ENCODE measurements at places on chromosomes 4 and X.

GRCh38 chr4:186699298-186699697, 24.4 kb downstream of the FAT1 start:
- no peak for DNase-seq

DNA sequence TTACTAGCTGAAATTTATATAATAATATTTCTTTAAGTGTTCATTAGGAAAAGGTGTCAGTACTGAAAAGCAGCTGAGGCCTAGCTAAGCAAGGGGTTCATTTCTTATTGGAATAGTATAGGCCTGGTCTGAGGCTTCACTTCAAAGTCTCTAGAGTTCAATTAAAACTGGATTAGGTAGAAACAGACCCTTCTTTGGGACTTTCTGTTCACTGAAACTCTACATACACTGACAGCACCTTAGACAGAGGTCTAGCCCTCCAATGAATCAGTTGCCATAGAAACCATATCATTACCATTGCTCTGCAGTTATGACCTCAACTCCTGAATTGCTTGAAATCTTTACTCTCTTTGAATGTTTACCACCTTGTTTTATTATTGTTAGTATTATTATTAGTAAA, 86.4 kb upstream of the MAB21L2 start:
- no peak for DNase-seq

- DNase-seq = peak; percentile 71
Observed at GRCh38 chr4:65670331-65671031, at the start of gene EPHA5. Gene EPHA5, minus strand, starts transcription at chr4:65670489. Its CDS starts 747 bp downstream, at chr4:65669742.

- no peak for DNase-seq
Observed at GRCh38 chrX:11214346-11215190, 78.6 kb upstream of the AMELX start.

- no peak for DNase-seq
Observed at GRCh38 chrX:153789654-153790053, 4.5 kb downstream of the IDH3G start.

DNA sequence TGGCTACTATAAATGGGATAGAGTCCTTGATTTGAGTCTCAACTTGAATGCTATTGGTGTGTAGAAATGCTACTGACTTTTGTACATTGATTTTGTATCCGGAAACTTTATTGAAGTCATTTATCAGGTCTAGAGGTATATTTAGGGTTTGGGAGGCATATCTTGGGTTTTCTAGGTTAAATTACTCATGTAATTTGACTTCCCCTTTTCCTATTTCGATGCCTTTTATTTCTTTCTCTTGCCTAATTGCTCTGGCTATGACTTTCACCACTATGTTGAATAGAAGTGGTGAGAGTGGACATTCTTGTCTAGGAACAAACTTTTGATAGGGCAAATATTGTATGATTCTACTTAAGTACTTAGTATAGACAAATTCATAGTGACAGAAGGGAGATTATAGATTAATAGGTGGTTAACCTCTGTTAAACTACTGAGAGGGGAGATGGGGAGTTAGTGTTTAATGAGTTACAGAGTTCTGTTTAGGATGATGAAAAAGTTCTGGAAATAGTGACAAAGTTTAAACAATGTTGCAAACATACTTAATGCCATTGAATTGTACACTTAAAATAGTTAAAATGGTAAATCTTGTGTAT, 22.8 kb upstream of the HSPA4L start:
- no peak for DNase-seq

GRCh38 chr4:730511-730910, 24.9 kb downstream of the PCGF3 start:
- no peak for DNase-seq

DNA sequence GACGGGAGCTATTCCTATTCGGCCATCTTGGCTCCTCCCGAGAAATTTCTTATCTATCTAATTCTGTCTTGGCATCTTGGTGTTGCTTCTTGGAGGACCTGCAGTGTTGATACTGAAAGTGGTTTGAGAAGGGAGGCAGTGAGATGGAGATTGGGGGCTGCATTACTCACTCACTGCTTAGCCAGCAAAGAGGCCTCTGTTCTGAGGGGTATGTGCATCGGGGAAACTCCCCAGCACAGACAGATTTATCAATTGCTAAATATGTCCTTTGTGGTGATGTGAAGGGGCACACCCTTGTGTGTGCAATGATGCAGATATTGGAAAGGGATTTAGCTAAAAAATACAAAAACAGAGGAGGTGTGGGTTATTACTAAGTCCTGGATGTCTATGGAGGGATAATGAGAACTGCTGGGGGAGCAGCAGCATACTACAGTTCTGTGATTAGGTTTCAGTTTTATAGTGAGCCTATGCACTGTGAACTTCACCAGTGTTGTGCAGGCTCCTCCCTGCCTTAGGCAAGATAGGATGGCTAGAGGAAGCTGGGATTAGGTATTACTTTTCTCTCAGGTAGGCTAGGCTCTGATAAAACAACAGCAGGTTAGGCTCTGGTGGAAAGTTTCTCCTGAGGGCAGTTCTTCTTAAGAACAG, 279.0 kb downstream of the HS3ST1 start:
- DNase-seq = no peak

GRCh38 chrX:96683997-96684338, 674 bp upstream of the DIAPH2 start:
- no peak for DNase-seq

- no peak for DNase-seq
Observed at GRCh38 chrX:12911122-12911470, 4.7 kb downstream of the TLR8 start.

DNA sequence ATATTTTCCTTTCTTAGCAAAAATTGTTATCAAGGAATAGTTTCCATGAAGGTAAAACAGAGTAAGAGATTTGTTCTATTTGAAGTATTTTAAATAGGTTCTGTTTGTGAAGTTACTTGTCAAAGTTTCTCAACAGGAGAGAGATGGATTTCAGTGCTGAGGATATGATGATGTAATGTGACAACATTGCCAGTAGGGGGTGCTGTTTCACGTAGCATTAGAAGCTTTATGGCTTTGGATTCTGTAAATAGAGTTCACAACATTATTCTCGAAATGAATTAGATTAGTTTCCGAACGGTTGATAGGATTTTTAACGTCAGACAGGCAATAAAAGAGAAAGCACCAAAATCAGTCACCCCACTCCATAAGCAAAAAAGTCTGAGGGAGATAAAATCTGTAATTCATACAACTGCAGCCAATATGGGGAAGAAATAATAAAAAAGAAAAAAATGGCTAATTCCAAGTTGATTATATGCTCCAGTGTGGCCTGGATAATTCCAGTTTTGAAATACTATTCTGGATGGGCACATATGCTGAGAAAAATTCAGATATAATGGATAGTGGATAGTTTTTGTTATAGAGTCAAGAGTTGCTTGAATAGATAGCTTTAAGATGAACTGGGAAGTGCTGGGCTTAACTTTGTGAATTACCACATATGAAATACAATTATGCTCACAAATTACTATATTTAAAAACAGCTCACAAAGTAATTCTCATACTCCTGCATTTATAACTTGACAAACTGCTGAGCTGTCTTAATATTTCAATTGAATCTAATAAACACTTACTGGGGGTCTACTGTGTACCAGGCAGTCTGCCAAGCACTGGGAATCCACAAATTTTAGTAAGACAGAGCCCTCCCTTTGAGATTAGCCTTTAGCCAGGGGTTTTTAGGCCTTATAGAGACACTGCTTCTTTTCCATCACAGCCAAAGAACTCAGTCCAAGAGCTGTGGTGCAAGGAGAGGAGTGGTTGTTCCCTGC, 109.1 kb downstream of the GPAT3 start:
- peak; percentile 2 for DNase-seq

- no peak for DNase-seq
Observed at GRCh38 chrX:135384161-135384836, 37.4 kb upstream of the SMIM10L2A start.

GRCh38 chrX:49058794-49059193, at the start of gene CCDC120:
Gene CCDC120, plus strand, starts transcription at chrX:49058999. Its CDS starts 3,043 bp downstream, at chrX:49062042.
- DNase-seq = no peak
